ENCODE measurements at places on chromosomes 16 and 17.

GRCh38 chr17:27862004-27862403 is 31.2 kb downstream of the LYRM9 start:
- DNase-seq = no peak

DNA sequence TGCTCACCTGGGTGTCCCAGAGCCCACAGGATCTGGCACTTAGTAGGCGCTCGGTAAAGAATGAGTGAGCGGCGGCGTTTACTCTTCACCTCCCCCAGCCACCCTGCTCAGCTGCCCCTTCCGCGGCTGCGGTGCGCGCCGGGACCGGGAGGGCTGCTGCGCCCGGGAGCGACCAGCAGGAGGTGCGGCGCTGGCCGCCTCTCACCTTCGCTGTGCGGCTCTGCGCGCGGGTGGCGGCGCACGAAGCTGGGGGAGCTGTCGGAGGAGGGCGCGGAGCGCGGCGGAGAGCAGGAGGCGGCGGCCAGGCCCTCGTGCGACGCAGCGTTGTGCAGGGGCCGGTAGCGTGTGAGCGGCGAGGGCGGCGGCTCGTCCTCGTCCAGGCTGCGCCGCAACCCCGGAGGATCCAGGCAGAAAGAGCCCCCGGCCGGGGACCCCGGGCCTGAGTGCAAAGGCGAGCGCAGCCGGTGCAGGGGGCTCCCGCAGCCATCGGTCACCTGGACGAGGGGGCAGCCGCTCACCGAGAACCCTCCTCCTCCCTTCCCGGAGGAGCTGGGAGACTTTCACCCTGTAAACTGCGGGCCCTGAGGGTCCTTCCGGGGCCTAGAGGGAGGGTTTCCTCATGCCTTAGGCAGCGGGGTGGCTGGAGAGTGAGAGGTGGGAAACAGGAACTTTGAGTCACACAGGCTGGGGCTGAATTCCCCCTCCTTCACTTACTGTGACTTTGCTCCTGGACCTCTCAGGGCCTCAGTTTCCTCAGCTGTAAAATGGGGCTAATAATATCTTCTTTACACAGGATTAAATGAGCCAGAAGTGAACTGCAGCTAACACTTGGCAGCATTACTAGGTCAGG is 12.5 kb downstream of the SAMD14 start:
- peak; percentile 31 for DNase-seq

- DNase-seq = no peak
Measured at GRCh38 chr17:67615011-67615561, 102.7 kb upstream of the NOL11 start.

DNA sequence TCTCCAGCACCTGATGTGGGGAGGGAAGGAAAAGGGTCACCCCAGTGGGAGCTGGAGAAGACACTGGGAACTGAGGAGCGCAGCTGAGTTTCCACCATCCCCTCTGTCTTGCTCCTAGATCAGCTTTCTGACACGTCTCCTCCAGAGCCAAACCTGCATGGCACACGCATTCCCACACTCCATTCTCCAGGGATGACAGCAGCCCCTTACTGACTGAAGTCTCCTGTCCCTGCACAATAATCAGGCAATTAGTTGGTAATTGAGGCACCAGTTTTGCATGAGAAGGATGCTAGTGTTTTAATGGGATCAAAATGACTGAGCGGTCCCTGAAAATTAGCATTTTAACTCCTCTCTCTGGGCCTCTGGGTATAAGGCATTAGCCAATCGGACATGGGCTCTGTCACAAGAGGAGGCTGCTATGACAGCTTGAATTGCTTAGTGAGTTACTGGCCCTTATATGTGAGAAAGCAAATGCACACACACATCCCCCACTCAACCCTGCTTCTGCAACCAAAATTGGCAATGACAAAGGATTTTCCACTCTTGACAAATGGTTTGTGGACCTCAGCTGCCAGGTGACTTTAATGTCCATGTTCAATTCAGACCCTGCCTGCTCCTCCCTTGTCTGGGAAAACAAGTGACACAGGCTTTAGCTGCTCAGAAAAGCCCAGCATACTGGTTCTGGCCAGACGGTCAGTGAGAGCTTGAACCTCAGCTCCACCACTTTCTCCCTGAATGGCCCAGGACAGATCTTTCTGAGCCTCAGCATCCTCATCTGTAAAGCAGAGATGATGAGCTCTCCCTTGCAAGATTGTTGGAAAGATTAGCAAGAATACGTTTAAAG is 57.2 kb upstream of the SREBF1 start:
- no peak for DNase-seq

GRCh38 chr16:57616876-57617275 is 11.6 kb upstream of the ADGRG1 start:
- no peak for DNase-seq

GRCh38 chr17:80358131-80358530 is 56.8 kb upstream of the ENDOV start:
- DNase-seq = no peak

DNA sequence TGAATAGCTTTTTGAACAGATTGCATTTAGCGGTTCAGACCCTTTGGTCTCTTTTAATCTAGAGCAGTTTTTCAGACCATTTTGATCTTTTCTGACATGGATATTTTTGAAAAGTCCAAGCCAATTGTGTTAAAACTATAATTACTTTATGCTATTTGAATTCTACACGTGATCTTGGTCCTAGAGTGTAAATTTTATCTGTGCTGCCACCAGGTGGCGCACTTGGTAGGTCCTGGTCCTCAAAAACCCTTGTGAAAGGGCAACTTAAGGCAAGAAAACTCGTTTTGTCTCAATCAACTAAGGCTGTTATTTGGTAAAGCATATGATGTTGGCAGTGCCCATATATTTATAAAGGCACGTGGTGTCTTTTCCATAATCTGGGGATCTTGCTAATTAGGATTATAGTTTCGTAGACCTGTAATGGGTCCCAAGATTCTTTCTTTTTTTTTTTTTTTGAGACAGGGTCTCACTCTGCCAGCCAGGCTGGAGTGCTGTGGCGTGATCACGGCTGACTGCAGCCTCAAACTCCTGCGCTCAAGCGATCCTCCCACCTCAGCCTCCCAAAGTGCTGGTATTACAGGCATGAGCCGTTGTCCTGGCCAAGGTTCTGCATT is 43.9 kb upstream of the TEX2 start:
- DNase-seq = peak; percentile 31

DNA sequence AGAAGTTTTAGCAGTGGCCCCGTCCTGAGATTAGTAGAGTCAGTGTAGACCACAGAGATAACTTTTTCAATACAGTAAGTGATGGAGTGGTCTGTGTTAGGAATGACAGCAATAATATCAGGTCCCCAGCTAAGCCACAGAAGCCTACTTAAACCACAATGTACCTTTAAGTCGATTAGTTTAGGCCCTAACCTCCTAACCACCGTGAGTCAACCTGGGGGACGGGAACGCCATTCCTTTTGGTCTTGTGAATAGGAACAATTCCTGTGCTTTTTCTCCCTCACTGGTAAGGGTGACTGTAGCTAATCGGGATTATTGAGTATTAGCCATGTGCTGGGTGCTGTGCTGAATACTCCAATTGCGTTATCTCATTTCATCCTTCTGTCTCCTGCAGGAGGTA is 14.0 kb downstream of the YPEL2 start:
- no peak for DNase-seq

- no peak for DNase-seq
Measured at GRCh38 chr17:21034340-21035235, 8.2 kb downstream of the USP22 start.

GRCh38 chr17:66445229-66445628 is 142.8 kb downstream of the PRKCA start:
- no peak for DNase-seq

DNA sequence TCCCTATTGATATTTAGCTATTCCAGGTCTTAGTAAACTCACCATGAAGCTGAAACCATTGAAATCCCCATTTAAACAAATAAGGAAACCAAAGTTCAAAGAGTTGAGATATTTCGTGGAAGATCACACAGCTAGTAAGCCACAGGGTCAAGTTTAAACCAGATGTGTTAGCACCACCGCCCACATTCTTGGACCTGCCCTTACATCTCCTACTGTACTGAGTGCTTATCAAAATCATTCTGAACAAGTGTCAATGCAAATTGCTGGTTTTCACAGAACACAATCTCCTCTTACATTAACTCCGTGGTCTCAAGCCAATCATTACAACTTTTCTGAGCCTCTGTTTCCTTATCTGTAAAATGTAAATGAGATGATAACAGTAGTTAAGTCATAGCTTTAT is 676.2 kb downstream of the CDH11 start:
- no peak for DNase-seq

DNA sequence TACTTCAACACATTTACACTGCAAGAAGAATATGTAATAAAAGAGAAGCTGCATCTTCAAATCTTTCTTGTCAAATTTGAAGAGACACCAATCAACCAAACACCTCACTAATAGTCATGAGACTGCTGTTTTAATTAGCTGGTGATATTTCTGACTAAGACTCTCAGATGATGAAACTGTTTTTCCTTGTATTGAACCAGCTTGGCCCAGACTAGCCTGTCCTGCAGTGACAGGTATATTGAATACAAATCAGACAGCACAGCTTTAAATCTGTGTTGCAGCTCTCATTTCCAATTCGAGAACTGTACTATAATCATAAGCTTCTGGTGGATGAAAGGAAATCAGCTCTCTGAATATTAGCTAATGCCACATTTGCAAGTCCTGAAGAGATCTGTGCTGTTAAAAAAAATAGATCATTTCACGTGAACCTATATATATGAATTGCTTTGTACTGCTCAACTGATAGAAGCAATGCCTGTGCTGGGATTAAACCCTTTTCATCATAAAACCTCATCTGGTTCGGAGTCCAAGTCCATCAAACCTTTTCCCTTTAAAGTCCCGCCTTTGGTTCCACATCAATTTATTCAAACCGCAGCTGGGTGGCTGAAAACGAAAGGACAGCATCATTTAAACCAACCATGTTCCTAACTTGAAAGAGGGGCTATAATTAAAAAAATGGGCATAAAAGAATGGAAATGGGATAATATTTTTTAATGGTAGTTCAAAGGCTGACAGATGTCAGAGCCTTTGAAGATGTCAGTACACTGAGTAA is 306.2 kb downstream of the CEP112 start:
- no peak for DNase-seq

DNA sequence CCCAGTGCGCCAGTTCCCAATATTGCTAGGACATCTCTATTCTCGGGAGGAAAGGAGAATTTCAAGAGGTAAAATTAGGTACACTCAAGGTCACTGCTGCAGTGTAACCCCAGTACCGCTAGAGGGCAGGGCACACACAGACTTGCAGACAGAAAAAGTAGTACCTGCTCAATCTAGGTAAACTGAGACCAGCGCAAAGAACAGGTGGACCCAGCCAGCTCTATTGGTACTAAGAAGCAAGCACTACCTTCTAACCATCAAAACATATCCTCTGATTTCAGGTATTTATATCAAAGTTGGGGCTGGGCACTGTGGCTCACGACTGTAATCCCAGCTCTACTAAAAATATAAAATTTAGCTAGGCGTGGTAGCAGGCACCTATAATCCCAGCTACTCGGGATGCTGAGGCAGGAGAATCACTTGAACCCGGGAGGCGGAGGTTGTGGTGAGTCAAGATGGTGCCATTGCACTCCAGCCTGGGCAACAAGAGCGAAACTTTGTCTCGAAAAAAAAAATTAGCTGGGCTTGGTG is 3.6 kb upstream of the WDR81 start:
- DNase-seq = no peak

DNA sequence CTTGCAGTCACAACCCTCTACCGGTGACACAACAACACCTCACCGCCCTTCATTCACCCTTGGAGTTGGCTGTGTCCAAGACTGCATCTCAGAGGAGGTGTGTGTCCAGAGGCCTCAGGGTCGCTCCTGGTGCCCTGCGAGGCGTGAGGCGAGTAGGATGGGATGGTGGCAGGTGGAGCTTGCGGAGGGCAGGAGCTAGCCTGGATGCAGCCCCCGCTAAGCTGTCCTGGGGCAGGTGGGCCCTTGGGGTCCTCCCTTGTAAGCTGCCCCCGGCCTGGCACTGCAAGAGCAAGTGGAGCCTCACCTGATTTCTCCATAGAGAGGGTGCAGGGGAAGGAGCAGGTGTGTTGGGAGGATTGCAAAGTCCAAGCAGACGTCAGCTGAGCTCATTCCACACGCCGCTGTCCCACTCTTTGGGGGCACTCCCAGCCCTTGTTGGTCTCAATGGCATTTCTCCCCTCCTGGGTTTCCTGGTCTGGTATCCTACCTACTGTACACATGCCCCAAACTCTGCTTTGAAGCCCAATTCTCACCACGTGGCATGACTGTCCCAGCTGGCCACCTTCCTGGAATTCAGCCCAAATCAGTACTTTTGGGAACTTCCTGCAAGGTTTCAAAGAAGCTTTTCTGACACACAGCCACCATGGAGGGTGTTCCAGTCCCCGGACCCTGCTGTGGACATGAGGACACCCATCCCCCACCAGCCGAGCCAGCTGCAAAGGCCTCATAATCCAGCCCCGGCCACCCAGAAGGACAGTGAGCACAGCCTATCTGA is 18.1 kb upstream of the ICAM2 start:
- DNase-seq = no peak

- no peak for DNase-seq
Measured at GRCh38 chr16:35745191-35745590, 2285.8 kb downstream of the TP53TG3F start.

DNA sequence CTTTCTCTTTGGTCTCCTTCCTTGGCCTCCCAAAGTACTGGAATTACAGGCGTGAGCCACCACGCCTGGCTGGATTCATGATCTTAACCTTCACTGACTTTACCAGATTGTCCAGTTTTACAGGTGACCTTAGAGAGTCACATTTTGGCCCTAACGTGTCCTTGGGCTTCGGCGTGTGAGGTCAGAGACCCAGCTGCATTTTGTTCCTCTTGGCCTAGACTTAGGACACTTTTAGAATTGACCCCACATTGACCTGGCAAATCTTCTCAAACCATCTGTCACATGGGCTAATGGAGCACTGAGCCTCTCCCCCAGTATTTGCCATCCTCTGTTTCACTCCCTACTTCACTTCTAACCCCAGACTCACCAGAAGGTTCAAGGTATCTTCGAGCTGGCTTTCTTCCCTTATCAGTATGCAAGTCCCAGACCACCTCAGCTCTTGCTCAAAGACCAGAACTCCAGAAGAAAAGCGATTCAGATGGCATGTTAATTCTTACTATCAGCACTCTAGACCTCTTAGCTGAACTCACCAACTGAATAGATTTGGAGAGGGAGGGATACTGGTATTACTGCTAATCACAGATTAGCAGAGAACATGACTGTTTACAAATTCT is 1.7 kb upstream of the CYTH1 start:
- DNase-seq = no peak

- DNase-seq = no peak
Measured at GRCh38 chr16:19781226-19781625, 63.2 kb downstream of the IQCK start.

DNA sequence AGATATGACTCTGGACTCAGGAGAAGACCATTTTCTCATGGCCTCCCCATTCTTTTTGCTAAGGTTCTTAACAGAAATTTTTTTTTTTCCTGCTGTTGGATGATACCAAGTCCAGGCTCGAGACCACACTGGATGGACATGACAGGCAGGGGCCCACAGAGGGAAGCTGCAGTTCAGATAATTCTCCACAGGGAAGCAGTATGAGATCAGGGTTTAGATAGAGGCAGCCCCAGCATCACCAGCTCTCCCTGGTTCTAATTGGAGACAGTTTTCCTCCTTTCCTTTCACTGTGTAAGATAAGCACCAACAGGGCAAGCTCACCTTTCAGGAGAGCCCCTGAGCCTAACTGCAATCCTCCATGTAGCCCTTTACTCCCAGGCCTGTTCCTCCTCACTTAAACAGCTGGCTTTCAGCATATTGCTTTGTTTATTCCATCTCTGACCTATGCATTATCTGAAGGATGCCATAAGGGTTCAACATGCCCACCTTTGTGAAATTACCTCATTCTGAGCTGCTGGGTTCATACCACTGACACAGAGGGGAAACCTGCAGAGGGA is 108.1 kb downstream of the SNX11 start:
- no peak for DNase-seq

GRCh38 chr16:72894293-72895151 is 153.4 kb downstream of the ZFHX3 start:
- peak; percentile 34 for DNase-seq

All from NCI-H1105 (cell line).